ENCODE measurements at places on chromosomes 3 and 15. TPM values are rescaled to one million over a fixed set of nuclear protein-coding genes. Genes with fewer than 3 reads are reported as not detected.

The MME gene
- 0.96 TPM for total RNA-seq

- no peak for DNase-seq
Observed at GRCh38 chr3:152910966-152911365, 76.0 kb downstream of the P2RY1 start.

GRCh38 chr15:58519516-58519915, 87.7 kb downstream of the LIPC start:
- no peak for DNase-seq

GRCh38 chr15:68655686-68656437, 77.1 kb downstream of the CORO2B start:
- DNase-seq: no peak

GRCh38 chr15:58355382-58355971, 76.3 kb upstream of the LIPC start:
- DNase-seq: no peak

The LINGO1 gene
- total RNA-seq: 7.0 TPM

Data from right atrium auricular region (tissue), 2 donors.